ENCODE measurements at places on chromosomes 3 and 15.

DNA sequence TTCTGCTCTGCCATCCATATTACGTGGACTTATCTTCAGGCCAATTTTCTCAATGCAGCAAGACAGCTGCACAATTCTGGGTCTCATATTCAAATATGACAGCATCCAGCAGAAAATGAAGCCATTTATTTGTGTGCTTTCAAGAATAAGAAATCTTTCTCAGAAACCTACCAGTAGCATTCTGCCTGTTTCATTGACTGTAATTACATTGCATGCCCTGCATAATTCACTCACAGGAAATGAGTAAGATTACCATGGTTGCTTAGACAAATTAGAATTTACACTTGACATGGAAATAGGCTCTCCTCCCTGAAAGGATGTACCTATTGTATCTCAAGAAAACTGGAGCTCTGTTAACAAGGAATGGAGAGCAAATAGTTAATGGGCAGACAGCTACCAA, 346.6 kb upstream of the DCBLD2 start:
- DNase-seq, result no peak

GRCh38 chr3:101066711-101067129, 73.5 kb upstream of the ABI3BP start:
- DNase-seq, result no peak

DNA sequence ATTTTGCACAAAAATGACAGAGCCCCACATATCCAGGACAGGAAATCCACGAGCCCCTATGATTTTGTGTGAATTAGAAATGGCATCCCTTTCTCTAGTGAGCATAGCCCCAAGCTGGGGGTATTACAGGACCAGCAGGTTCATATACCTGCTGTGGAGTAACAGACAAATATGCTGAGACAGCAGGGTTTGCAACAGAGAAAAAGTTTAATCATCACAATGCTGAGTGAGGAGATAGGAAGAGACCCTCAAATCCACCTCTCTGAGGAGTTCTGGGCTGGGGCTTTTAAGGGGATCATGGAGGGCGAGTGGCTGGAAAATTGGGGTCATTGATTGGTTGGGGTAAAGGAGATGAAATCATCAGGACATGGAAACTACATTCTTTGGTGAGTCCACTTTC, 8.4 kb upstream of the MYZAP start:
- no peak for DNase-seq

DNA sequence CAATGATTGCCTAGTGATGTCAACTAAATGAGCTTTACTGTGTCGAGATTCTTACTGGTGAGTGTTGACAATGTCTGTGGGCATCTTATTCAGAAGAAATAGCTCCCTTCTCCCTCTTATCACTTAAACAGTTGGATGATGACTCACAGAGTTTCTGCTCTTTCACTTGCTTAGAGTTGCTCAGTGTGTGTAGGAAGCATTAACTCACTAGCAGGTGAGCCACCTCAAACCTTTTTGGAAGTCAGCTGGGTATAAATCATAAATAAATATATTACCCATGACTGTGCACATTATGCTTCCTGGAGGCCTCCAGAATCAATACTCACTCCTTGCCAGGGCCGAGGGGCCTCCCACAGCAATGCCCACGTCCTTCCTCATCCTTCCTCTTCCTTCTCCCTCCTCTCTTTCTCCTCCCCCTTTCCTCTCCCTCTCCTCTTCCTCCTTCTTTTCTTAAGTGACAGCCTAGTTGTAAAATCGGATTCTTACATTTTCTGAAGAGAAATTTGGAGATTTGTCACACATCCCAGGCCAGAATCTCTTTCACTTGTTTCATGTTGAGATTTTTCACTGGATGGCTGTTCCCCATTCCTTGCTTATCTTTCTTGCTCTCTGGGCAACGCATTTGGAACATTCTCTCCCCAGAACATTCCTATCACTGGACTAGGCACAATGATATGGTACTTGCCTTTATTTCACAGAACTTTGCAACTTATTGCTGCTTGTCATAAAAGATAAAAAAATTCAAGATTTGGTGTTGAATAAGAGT, 17.5 kb downstream of the SHC4 start:
- DNase-seq, result no peak

DNA sequence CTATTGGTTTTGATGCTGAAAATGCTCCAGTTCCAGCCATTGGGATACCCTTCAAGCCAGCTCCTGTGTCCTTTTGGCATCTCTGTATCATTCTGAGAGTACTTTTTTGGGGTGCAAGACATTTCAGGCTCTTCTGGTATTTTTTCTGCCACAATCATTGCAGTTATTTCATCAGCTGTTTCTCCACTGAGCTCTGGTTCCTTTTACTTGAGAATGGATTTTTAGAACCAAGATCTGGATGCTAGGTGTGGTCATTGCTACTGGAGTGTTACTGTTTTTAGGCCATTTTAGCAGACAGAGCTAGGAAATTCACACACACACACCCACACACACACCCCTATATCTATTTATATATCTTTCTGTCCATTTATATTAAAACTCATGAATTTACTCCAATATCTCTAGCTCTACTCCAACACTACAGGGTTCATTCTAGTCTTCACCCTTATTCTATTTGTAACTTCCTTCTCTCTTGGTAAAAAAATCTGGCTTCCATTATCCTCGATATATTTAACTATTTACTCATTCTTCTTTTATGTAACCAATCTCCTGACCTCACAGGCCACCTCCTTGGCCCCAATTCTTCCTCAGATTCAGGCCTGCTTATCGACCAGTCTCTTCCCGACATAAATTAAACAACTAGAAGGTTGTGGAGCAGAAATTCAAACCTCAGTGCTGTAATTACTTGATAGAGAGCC, 17.0 kb downstream of the SLC35G2 start:
- no peak for DNase-seq
